ENCODE measurements at places on chromosomes 1 and 21.

DNA sequence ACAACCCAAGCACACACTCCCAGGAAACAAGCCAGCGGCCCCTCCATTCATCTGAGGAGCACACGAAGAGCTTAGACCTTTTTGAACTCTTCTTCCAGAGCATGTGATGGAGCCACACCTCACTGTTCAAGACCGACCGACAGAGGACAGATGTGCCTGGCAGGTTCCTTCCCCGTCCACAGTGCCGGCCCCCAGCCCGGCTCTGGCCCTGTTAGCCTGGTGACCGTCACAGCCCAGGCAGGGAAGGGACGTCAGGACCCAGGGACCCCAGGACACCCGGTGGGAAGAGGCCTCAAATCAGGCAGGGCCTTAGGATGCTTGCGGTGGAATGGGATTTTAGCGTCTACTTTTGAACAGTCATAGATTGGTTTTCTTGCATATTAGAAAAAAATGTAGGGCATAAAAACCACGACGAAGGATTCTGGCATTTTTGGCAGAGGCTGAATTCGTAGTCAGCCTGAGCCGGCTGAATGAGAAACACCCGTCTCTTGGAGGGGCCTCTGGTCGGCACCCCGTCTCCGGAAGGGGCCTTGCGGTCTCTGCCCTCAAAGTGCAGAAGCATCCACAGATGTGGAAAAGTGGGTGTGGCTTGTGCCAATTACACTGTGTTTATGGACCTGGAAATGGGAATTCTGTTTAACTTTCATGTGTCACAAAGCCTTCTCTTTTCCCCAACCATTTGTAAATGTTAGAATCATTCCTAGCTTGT is 79.3 kb downstream of the SIK1 start:
- DNase-seq, result no peak

DNA sequence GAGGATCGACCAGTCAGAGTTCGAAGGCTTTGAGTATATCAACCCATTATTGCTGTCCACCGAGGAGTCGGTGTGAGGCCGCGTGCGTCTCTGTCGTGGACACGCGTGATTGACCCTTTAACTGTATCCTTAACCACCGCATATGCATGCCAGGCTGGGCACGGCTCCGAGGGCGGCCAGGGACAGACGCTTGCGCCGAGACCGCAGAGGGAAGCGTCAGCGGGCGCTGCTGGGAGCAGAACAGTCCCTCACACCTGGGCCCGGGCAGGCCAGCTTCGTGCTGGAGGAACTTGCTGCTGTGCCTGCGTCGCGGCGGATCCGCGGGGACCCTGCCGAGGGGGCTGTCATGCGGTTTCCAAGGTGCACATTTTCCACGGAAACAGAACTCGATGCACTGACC is 9.6 kb downstream of the FAAP20 start:
- no peak for DNase-seq

- DNase-seq, result no peak
Measured at GRCh38 chr21:16363518-16363917, 633.7 kb downstream of the USP25 start.

GRCh38 chr1:160864173-160864572 is 1.5 kb upstream of the CD244 start:
- no peak for DNase-seq

- DNase-seq, result no peak
Measured at GRCh38 chr1:156953571-156953970, 33.1 kb downstream of the LRRC71 start.

- no peak for DNase-seq
Measured at GRCh38 chr1:168491527-168492164, 52.2 kb downstream of the XCL2 start.

GRCh38 chr21:14959343-14959742 is 105.5 kb downstream of the NRIP1 start:
- DNase-seq, result no peak

GRCh38 chr1:174204697-174205308 is 45.5 kb downstream of the RABGAP1L start:
- DNase-seq, result no peak

DNA sequence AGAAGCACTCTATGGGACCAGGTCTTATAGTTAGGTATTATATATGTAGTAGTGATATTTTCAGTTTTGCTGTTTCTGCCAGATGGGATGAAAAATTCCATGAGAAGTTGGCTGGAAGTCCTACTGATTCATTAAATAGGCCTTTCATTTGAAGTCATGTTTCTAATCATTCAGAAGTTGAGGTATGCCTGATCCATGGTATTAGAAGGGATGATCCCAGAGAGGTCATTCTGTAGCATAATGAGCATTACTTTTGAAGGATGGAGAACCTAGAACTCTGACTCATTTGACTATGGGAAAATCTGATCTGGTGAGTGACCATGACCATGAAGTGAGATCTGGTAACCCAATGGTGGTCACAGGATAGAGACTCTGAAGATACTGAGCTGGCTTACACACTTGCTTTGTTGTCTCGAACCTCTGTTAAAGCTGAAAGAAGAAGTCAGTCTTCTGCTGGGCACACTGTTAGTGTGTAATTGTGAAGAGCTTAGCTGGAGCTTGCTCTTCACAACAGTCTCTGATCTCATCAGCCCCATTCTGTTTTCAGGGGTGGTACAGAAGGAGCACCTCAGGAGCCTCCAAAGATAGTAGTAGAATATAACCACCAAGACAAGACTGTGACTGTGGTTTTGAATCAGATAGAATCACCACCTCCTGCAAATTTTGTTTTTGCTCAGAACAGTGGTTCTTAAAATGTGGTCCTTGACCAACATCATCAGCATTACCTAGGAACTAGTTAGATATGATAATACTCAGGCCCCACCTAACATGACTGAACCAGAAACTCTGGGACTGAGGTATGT is 9.0 kb downstream of the MGST3 start:
- DNase-seq, result no peak

- no peak for DNase-seq
Measured at GRCh38 chr1:104932030-104932915, 1182.6 kb downstream of the AMY1C start.

GRCh38 chr1:59394706-59395425 is 98.0 kb downstream of the FGGY start:
- no peak for DNase-seq

- DNase-seq, result no peak
Measured at GRCh38 chr21:31124010-31124409, 85.7 kb upstream of the KRTAP19-8 start.

DNA sequence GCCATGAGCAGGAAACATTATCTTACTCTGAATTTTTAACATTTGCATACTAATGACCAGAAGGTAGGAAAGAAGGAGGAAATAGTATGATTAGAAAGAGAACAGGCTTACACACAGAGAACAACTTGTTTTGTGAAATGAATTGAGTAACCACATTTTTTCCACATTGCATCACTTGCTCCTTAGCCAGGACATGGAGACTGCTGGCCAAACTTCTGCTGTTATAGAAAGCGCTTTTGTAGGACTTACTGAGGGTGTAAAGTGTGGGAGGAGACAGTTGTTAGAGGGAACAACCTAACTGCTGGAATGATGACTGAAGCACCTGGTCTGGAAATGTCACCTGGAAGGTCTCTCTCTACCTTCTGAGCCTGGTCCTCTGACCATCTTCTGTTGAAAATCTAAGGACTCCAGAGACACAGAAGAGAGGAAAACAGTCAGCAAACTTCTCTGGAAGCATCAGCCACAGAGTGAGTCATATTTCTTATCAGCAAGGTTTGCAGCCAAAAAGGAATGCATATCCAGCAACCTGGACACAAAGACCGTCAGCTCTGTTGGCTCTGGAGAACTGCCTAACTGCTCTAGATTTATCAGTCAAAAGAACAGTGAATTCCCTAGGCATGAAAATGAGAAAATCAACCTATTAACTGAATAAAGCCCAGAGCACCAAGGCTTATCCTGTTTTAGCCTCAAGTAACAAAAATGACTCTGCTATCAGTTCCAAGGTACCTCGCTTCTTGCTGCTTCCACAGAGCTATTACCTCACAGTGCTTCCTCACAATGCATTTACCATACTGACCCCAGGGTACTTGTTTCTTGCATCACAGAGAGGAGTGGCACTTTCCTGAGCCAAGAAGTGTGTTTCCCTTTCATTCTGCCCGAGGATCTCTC is 88.0 kb upstream of the SLFNL1 start:
- DNase-seq, result no peak

GRCh38 chr1:116205941-116206679 is 94.9 kb downstream of the MAB21L3 start:
- no peak for DNase-seq

GRCh38 chr1:224783006-224783651 is 146.3 kb upstream of the DNAH14 start:
- DNase-seq, result no peak

DNA sequence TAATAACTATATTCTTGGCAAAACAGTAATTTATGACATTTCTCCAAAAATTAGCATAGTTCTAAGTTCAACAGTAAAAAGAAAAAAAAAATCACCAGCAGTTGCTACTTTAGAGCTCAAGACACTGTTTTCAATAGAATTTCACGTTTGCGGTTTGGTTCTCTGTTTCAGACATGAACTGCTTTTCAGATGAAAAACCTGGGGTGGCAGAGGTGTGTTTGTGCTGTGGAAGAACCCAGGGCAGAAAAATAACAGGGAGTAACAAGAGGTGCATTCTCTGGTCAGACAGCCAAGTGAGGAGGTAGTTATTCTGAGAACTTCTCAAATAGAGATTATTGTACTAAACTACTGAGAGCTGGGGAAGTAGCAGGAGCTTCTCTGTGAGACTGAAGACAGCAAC is 9.0 kb downstream of the NRAS start:
- no peak for DNase-seq

GRCh38 chr1:195866781-195867222 is 741.4 kb downstream of the KCNT2 start:
- no peak for DNase-seq

DNA sequence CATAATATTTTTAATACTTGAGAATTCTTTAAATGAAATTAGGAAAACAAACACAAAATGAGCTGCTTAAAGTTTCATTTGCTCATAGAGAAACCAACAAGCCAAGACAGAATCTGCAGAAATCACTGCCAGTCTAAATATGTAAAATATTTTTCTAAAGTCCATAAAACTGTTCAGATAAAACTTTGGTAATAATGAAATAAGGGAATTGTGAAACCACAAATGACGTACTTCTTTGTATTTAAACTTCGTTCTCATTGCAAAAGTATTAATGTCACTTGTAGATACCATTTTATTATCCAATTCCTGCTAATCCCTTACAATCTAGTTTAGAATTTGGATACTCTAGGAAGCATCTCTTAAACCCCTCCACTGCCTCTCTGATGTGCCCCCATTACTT is 234.5 kb upstream of the NEGR1 start:
- DNase-seq, result no peak

GRCh38 chr1:45334308-45335245 is 5.4 kb upstream of the TOE1 start:
- DNase-seq, result no peak

DNA sequence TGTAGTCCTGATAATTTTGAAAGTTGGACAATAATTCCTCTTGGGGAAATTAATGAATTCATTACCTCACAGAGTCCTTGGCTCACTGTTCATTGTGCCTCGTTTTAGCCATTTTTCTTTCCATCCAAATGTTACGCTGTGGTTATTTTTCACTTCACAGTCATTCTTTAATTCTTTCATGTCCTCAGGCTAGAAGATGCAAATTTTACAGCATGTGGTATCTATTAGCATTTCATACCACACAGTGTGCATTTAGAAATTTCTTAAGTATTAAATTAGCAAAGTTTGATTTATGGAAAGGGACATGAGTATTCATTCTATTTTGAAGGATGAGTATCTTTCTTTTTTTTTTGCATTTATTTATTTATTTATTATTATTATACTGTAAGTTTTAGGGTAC is 18.4 kb downstream of the OR2L3 start:
- no peak for DNase-seq
